ENCODE measurements at places on chromosomes 1 and 21.

GRCh38 chr1:94335950-94336349, 82.2 kb upstream of the ABCD3 start:
- DNase-seq = no peak

GRCh38 chr1:215970406-215970805, 403.3 kb downstream of the KCTD3 start:
- DNase-seq = no peak

GRCh38 chr1:11059155-11059967, 457 bp downstream of the SRM start:
- DNase-seq = no peak

DNA sequence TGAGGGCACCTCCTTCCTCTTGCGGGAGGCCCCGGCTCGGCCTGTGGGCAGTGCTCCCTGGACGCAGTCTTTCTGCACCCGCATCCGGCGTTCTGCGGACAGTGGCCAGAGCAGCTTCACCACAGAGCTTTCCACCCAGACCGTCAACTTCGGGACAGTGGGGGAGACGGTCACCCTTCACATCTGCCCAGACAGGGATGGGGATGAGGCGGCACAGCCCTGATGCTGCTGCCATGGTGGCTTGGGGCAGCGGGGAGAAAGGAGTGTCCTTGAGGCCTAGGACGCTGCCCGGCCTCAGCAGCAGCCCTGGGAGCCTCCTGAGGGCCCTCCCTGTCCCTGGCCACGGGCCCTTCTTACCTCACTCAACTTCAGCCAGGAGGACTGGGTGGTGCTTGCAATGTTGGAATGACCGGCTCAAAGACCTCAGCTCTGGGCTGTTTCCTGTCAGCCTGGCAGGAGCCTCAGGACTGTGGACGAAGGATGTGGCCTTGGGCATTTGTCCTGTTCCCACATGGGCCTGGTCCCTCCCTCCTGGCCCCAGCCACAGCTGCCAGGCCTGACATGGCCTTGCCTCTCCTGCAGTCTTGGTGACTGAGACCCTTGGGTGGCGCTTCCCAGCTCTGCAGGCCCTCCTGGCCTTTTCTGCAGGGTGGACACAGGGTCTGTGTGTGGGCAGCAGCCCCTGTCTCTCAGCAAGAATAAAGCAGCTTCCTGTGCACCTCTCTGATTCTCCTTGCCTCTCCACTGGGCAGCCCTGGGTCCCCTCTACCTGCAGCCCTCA, 45.9 kb downstream of the TRIM11 start:
- no peak for DNase-seq

DNA sequence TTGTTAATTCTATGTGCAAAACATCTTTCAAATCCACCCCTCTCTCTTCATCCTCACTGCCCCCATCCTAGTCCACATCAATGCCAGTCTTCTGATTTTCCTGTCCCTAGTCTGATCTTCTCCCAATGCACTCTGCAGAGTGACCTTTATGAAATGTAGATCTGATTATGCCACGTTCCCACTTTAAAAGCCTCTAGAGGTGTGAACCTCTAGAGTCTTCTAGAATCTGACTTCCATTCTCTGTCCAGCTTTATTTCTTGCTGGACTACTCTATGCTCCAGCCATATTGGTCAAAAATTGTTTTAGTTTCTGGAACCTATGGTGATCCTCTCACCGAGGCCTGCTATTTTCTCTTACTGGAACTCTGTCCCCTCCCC, 32.5 kb downstream of the ZNF648 start:
- no peak for DNase-seq

DNA sequence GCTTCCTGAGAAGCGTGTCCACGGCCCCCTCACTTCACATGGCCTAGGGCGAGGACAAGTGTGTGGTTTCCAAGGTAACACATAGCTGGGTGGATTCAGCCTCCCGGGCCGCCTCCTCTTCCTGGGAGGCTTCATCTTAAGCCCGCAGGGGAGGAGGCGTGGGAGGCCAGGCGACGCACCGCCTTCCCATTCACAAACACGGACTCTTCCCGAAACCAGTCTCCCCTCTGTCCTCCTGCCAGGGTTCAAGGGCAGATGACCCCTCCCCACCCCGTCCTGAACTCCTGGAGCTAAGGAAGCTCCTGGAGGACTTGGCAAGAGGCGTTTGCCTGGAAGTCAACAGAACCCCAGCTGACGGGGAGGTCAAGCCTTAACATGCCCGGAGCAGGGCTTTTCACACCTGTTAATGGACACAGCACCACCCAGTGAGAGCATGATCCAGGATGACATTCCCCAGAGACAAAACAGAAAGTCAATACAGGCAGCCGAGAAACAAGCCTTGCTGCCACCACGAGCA, 56.7 kb downstream of the KCNN3 start:
- no peak for DNase-seq

DNA sequence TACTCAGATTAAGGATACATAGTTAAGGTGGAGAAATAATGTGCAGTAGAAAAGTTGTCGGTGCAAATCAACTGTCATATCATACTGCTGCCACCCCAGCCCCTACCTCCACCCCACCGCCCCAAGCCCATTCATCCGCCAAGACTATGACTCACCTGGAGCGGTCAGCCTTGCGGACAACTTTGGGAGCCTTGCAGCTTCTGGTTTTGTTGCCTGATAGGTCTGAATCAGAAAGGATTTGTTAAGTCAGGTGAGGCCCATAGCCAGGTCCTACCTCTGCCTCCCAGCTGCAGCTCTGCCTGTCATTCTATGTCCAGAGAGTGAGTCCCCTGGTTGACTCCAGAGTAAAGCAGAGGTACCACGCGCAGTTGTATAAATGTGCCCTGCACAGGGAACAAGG, 12.6 kb downstream of the C1orf162 start:
- no peak for DNase-seq

- DNase-seq = no peak
Observed at GRCh38 chr21:29920938-29921337, 18.9 kb downstream of the GRIK1 start.

DNA sequence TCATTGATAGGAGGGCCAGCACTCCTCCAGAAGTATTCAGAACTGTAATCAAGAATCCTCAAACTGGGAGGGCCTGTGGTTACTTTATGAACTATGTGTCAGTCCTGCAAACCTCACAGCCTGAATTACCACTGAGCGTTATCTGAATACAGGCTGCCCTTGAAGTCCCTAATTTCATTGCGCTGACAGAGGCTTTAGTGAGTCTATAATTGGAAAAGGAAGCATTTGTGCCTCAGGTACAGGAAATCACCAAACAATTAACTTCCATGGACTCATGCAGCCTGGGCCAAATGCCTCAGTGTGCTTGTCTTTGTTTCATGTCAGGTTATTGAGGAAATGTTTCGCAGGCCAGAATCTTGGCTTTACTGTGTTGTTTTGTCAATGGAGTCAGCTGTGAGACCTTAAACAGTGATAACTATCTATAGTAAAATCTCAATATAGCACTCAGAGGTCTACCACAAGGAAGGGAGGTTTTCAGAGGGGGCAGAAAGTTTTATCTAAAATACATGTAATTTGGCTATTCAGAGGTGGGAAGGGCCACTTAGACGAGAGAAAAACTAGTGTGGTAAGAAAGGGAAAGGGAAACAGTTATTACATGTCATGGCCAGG, 32.9 kb upstream of the DOCK7 start:
- DNase-seq = no peak

GRCh38 chr1:204251286-204251685, 37.5 kb upstream of the GOLT1A start:
- no peak for DNase-seq

DNA sequence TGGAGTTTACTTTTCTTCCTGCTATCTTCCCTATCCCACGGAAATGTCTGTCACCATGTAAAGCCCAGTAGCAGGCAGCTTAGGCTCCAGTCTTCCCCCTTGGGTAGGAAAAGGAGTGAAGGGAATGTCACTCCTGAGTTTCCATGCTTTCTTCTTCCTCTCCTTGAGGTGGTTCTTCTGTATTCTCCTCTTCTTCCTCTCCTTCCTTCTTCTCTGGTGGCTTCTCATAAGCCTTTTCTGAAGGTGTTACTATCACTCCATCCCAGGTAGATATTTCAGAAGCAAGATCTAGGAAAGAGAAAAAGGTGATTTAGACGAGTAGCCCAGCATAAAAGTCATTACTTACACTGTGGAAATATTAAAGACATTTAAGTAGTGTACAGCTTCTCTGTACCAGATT, 3.8 kb downstream of the SNAPIN start:
- DNase-seq = no peak

DNA sequence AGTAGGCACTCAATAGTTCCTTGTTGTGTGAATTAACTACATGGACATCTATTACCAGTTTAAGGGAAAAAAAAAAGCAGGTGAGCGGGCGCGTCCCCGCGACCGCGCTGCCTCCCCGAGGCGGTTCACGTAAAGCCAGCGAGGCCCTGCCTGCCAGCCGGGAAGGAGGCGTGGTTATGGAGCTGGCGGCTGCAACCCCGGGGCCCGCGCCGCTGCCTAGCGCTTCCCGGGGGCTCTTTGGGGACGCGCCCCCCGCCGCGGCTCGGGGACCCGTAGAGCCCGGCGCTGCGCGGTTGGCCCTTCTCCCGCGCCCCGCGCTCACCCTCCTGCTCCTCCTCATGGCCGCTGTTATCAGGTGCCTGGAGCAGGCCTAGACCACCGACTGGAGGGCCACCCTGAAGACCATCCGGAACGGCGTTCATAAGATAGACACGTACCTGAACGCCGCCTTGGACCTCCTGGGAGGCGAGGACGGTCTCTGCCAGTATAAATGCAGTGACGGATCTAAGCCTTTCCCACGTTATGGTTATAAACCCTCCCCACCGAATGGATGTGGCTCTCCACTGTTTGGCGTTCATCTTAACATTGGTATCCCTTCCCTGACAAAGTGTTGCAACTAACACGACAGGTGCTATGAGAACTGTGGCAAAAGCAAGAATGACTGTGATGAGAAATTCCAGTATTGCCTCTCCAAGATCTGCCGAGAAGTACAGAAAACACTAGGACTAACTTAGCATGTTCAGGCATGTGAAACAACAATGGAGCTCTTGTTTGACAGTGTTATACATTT, 2.6 kb upstream of the CC2D1B start:
- DNase-seq = peak; percentile 47

DNA sequence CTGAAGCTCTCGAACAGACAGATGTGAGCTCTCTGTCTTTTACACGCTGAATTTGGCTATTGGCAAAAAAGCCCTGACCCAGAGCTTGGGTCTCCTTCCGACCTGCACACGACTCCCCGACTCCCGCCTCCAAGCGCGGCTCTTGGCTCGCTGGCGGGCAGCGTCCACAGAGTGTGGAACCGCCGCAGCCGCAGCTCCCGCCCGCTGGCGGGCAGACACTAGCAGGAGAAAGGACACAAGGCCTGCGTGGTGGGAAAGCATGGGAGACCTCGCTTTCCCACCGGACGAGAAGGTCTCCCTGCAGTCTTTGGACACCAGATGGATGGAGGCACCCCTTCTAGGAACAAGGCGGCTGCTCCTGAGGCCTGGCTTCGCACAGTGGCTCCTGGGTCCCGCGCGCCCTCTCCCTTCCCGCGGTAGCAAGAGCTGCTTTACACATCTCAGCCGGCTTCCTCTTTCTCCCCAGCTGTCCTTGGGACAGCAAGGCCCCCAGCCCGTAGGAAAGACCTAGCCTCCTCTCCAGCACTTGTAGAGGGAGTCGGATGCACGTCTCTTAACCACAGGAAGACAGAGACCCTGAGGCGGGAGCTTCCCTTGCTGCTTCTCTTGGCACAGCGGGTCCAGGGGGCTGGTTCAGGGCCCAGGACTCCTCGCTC, 92.1 kb downstream of the PRKAB2 start:
- DNase-seq = no peak
